NCI-H748 treated with DMSO at 0.1 percent for 48 hours (cell line): ENCODE measurements at places on chromosomes 12 and 14.

- no peak for DNase-seq
Observed at GRCh38 chr14:99127651-99128167, 144.3 kb downstream of the BCL11B start.

GRCh38 chr12:12537421-12537820 is 25.2 kb downstream of the DUSP16 start:
- no peak for DNase-seq

GRCh38 chr12:105822131-105823105 is 316.3 kb downstream of the NUAK1 start:
- no peak for DNase-seq

DNA sequence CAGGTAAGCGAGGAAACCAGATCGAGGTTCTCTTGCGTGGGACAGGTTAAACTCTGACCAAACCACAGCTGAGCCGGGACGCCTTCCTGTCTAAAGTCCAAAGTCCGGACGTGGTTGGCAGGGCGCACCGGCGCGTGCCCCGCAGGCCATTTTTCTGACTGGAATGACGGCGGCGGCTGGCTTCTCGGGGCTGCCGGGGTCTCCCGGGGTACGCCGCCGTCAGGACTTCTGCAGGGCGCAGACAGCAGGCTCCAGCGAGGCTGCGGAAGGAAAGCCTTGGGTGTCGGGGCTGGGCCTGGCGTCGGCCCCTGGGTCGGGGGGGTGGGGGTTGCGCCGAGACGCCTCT is 32.8 kb downstream of the MIA2 start:
- DNase-seq, result peak; percentile 62

DNA sequence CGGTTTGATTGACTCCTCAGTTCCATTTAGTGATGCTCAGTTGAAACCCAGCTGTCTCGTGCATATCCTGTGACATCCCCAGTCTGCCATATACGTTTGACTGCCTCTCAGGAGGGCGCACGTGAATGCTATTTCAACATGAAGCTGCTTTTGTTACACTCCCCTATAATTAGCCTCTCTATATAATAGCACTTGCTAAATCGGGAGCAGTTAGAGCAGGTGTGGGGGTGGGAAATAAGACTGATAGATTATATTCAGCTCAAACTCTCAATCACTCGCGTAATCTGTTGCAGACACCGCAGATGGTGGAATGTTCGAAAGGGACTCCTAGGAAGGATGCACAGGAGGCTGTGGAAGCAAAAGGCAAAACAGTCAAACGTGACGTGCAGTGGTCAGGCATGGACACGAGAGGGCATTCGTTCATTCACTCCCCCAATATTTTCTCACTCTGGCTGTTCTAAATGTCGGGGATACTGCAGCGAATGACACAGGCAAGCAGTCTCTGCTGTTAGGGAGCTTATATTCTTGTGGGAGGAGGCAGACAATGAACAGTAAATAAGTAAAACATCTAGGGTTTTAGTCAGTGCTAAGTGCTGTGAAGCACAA is 29.8 kb downstream of the KCNA1 start:
- DNase-seq, result peak; percentile 88

DNA sequence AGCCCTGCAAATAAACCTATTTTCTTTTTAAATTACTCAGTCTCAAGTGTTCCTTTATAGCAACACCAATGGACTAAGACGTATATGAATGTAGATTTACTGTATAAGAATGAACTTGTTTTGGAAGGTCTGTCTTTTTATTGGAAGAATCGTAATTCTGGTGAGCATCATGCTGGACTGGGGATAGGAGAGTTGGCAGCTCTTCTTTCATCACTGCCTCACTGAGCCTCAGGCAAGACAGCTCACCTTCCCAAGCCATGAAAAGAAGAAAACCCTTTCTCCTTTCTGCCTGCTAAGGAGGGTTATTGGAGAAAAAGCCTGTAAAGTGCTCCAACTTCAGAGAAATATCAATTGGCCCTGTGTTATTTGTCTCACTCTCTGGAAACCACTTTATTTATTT is 9.1 kb upstream of the RNF34 start:
- DNase-seq, result no peak

DNA sequence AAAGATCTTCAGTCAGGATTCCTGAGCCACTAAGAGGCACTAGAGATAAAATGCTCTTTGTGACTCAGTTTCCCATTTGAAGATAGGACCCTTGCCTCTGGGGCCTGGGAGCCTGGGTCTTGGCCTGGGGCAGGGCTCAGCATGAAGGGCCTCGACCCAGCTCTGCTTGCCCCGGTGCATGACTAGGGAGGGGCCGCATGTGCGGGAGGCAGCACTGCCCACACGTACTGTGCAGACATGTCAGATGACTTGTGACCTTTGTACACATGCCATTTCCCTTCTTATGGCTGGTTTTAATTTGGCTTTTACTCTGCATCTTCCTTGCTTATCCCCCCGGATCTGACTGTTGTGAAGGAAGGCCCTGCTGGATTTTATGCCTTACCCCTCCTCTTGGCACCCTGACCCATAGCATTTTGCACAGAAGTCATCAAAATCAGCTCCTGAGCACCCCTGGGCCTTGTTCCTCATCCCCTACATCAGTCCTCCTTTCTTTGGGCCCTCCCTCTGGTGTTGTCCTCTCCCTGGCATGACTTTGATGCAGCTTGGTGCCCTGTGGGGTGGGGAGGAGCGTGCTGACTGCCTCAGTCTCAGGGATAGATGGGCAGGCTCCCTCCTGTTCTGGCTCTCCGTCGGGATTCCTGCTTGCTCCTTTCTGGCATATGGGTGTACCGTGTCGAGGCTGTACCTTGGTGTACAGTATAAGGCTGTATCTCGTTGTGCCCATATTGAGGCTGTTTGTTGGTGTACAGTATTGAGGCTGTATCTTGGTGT is 4.4 kb downstream of the CLSTN3 start:
- DNase-seq, result no peak

DNA sequence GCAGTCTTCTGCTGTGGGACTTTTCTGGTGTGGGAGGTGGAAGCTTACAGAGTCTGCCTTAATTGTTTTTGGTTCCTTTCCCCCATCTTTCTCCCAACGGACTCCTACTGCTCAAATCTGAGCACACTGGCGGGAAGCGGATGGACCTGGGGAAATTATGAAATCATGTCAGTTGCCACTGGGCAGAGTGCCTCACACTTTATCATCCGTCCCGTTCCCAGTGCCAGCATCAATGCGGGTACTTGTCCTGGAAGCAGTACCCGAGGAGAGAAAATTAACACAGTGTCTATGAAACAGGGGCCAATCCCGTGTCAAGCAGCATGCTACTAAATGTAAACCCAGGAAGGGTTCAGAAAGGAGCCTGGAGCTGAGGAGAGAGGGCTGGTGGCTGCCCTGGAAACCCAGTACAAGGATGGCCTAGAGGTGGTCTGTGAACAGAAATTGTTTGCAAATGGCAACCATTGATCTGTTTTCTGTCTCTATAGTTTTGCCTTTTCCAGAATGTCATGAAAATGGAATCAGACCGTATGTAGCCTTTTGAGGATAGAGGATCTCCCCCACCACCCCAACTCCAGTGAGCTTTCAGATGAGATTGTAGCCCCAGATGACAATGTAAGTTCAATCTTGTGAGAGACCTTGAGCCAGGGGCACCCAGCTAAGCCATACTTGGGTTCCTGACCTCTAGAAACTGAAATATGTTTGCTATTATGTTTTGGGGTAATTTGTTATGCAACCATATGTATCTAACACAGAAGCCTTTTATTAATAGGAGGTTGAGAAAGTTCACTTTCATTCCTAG is 908 bp upstream of the CDKL1 start:
- DNase-seq, result no peak

DNA sequence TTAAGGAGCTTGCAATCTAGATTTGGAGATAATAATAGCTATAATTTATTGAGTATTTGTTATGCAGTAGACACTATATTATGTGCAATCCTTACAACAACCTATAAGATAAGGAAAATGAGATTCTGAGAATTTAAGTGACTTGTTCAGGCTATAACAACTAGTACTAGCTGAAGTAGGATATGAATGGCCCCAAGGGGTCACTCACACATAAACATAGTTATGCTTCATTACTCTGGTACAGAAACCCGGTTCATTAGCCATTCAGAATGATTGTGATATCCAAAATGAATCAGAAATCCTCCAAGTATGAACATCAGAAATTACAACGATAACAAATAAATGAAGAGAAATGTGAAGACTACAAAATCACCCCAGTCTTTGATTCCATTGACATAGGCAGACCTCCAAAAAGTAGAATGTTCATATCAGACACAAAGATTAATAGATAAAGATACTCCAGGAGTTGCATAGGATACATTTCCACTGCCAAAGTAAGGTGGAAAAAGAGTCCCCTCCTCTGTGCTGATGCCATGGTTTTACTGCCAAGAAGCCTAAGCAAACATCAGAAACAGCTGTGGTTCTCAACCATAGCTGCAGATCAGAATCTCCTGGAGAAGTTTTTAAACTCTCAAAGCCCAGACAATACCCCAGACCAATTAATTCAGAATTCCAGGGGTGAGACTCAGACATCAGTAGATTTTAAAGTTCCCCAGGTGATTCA is 8.6 kb upstream of the NID2 start:
- DNase-seq, result no peak

GRCh38 chr12:14454098-14454907 is 88.8 kb downstream of the ATF7IP start:
- no peak for DNase-seq

DNA sequence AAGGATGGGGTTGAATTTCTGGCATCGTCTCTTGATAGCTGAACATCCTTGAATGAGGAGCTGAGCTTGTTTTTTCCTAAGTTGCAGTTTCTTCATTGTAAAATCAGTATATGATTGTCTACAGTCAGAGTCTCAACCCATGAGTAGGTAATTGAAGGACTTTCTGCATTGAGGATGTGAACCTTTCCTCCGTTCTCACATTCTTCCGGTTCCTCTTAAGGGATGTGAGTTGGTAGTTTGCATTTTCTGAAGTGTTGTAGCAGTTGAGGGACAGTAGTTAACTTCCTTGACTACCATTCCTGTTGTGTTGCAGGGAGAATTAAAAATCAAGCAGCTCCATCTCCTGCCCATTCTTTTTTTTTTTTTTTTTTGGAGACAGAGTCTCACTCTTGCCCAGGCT is 19.1 kb downstream of the TPCN1 start:
- no peak for DNase-seq

DNA sequence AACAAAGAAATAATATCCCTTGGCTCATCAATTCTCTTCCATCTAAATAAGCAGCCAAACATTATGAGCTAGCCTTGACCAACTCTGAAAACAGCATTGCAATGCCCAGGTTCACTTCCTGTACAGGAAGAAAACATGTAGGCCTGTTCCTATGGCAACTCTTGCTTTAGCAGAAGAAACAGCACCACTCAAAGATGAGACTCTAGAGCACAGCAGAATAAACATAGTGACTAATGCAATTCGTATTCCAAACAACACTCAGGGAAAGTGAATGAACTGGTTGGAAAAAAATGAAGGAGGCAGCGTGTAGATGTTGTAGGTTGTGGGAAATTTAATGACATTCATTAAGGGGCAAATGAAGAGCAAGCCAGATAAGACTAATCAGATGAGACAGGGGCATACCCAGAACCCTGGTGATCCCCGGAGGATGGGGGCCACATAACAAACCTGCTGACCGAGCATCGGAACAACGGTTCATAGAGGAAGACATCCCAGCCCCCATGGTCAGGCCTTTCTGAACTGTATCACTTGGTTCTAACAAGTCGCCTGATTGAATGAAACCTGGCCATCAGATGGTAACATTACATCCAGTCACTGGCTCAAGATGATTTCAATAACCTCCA is 9.0 kb downstream of the ARHGDIB start:
- peak; percentile 11 for DNase-seq

- no peak for DNase-seq
Observed at GRCh38 chr12:130640901-130641300, 75.2 kb downstream of the RIMBP2 start.
